ENCODE measurements at places on chromosomes 4 and X. TPM values are rescaled to one million over a fixed set of nuclear protein-coding genes. Genes with fewer than 3 reads are reported as not detected.

- DNase-seq: no peak
Observed at GRCh38 chrX:46967547-46967946, 55.3 kb downstream of the JADE3 start.

- DNase-seq: no peak
Observed at GRCh38 chrX:31331928-31332327, 260.1 kb upstream of the FTHL17 start.

DNA sequence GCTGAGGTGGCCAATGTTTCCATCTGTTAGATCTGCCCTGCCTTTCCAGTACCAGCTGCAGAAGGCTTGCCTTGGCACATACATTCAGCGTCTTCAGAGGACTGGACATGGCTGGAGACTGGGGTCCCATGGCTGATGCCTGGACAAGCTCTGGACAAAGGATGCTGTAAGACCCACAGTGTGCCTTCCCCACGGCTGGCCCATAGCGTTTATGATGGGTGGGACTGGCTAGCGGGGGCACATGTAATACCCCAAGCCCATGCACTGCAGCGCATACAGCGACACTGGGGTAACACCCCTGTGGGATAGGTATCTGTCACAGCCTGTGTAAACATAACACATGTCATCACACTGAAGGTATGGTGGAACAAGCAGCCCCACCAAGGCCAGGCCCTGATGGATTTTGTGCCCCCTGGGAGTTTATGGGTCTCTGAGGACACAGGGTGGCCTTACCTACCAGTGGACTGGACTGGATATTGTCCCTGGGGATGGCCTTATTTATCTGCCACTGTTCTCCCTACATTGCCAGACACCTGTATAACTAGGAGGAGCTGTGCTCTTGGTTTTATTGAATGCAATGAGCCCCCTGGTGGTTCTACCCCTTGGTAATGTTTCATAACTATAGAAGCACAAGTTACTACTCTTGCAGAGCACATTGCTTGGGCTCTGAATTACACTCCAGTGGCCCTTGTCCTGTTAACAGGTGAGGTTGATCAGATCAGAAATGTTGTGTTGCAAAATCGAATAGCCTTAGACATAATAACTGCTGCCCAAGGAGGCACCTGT lies 34.3 kb upstream of the TACR3 start:
- DNase-seq: no peak

DNA sequence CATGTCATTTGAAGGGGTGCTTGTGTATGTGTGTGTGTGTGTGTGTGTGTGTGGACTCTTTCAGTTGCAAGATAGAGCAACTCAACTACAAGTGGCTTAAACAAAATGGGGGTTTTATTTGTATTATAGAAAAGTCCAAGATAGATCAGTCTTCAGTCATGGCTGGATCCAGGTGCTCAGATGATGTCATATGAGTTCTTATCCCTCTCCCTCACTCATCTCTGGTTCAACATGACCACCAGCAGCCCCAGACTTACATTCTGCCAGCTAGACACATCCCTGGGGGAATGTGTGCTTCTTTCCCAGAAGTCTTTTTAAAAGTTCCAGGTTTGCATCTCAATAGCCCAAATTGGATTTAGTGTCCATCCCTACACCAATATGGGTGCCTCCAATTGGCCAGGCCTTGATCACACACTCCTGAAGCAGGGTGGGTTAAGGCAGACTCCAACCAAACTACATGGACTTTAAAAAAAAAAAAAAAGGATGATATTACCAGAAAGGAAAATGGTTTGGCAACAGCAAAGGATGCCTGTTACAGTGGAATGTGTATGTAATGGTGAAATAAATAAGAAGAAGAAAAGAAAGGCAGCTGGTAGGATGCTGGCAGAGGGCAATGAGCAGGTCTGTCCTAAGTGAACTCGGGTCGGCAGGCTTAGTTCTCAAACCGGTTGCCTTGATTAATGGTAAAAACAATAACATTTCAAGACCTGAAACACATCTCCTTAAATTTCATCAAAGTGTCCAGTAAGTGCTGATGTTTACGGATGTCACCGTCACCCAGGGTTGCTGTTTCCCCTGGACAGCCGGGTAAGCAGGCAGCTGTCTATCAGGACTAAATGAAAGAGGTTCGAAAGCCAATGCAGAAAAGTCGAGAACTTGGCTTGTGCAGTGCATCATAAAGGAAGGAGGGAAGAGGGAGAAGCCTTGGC lies 107.7 kb downstream of the SMIM20 start:
- DNase-seq: no peak

- no peak for DNase-seq
Observed at GRCh38 chr4:102036619-102037376, 246.3 kb downstream of the BANK1 start.

DNA sequence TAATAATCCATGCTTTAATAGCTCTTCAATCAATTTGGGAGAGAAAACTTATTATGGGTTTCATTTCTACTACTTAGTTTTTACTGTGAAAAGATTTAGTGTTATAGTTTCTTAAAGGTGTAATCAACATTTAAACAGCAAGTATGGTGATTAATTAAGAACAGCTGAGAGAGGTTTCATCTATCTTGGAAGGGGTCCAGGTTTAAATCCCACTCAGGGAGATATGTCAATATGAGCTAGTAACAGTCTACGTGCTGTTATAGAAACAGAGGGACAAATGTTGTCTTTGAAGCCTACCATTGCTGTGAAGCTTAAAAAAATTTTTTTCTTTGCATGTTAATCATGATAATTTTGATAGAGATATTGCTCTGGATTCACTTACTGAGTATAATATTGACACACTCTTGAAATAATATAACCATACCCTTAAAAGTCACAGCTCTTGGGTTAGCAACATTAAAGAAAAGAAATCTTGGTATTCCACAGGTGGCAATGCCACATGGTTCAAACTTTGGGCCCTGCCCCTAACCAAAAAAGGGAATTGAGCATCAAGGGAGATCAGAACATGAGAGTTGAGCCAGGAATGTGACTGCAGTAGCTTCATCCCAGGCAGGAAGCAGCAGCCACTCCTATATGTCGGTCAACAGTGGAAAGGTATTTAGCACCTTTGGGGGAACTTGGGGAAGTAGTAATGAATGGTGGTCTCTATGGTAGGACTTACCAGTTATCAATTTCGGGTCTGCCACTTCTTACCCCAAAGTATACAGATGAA lies 107.8 kb downstream of the ANK2 start:
- no peak for DNase-seq

DNA sequence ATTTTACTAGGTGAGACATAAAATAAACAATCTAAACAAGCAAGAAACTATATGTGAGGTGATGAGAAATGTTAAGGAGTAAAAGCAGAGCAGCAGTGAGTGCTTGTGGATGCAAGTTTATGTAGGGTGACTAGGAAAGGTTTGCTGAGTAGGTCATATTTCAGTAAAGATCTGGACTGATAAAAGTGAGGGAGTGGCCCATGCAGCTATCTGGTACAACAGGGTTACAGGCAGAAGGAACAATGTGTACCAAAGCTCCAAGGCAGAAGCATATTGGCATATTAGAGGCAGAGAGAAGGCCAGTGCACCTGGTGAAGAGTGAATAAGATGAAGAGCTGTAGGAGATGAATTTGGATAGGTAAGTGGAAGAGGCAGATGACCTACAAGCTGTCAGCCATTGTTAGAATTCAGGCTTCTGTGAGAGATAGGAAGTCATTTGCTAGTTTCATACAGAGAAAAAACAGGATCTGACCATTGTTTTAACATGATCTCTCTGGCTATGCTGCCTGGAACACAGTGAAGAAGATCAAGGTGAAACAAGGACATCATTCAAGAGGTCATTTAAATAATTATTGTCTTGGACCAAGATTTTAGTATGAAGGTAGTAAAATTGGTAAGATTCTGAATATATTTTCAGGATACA lies 274.6 kb downstream of the ANKRD50 start:
- no peak for DNase-seq

DNA sequence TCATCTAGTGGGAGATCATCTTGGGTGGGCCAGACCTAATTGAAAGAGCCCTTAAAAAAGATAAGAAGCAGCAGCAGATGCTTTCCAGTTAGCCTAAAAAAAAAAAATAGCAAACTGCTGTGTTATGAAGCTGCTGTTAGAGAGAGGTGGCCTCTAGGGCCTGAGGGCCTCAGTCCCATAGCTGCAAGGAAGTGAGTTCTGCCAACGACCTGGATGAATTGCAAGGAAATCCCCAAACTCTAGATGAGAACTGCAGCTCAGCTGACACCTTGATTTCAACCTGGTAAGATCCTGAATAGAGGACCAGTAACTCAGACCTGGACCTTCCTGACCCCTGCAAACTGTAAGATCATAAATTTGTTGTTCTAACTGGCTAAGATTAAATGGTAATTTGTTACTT lies 275.2 kb downstream of the TENM3 start:
- DNase-seq: no peak

DNA sequence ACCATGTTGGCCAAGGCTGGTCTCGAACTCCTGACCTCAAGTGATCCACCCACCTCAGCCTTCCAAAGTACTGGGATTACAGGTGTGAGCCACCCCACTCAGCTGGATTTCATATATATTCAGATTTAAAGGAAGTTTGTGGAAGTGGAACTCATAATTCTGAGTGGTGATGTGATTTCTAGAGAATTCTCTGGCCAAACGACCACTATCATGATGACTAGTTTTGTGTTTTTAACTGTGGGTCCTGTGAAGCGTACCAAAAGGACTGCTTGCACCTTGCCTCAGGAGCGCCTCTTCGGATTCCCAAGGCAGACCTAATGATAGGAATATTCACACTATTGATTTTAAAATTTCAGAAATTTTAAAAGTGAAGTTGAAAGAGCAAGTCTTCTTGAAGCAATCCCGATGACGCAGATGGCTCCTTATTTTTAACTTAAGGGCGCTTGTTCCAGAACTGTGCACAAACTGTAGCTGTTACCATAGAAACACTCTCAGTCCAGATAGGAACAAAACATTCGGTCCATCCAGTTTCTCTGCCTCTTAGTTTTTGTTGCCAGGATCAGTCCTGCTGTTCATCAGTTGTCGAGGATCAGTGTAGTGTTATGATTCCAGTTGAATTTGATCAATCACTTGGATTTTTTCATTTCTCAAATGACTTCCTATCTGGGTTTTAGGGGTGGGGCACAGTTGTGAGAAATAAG lies 51.7 kb upstream of the CLCN4 start:
- DNase-seq: no peak

GRCh38 chr4:74408639-74409038 lies 36.3 kb upstream of the AREG start:
- no peak for DNase-seq

DNA sequence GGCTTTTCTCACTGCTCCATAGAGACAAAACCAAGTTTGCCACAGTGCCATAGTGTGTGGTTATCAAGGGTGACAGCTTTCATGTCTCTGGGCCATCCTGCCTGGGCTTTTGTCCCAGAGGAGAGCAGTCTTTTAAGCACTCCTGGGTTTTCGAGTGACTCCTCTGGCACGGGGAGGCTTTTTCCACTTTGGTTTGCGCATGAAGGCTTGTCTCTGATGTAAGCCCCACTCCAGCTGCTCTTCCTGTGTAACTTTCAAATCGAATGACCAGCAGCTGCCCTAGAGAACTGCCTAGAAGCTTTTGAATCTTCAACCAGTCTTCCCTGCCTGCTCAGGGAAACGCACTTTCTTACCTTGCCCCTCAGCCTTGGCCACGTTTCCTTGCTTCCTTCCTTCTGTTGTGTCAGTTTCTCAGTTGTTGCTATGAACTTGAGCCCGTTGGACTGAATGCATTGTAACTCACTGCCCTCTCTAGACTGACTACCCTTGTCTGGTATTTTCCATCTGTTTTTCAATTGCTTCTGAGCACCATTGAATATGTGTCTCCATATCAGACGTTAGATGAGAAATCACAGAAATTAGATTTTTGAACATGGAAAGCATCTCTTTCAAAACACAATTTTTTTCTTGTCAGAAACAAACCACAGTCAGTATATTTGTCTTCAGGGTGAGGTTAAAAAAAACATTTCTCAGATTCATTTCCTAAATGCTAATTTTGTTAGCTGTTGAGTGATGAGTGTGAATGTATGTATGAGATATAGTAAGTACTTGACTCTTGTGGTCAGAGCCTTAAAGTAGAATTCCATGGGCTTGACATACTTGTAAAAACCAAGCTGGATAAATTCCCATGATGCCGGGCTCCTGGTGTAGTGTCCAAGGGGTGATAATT lies 45.3 kb downstream of the SLC9A6 start:
- DNase-seq: peak; percentile 27

DNA sequence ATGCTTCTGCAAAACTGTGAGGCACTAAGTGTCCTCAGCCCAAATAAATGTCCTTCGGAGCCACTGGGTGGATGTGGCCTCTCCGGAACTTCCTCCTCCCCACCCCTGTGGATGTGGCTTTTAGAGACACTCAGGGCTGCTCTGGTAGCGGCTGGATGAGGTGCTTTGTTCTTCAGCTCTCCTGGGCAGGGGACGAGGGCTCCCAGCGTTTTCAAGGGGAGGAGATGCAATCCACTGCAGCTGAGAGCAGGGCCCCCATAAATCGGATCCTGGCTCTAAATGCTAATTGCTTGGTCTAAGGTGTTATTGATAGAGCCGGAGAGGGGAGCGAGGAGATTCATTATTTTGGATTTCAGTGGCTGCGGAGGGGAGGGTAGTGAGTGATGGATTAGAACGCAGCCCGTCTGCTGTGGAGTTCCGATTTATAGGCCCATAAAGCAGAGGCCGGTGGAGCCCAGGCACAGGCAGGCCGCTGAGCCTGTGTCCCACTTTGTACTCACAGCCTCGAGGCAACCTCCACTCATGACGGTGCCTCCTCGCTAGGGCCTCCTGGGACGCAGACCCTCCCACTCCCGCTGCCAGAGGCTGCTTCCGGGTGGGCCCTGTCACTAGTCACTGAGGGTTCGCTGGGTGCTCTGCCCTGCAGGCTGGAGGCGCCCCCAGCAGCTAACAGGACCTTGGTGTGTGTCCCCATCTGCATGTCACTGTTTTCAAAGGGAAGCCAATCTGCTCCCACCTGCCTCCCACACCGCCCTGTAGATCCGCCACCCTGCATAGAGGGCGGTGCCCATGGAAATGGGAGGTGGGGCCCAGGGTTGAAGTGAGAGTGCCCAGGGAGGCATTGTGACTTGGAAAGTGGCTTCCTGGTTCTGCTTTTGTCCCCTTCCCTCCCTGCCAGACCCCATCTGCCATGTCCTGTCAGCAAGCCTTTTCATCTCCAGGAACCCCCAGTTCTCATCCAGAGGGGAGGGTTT lies 135.4 kb upstream of the PSAPL1 start:
- DNase-seq: no peak

The MAOA gene
- 187 TPM for total RNA-seq

The PHKA1 gene
- total RNA-seq: 3.8 TPM

The CFAP299 gene
- 30.2 TPM for total RNA-seq

The GYPB gene
- 16.7 TPM for total RNA-seq

The CT83 gene
- total RNA-seq: not detected

The PTPN13 gene
- total RNA-seq: 79.8 TPM

The SCML1 gene
- 21.8 TPM for total RNA-seq

All from lung (tissue), 17 donors.